Naive B cell (primary cell): ENCODE measurements at places on chromosomes 5 and 9.

GRCh38 chr5:76145945-76146344 is 62.8 kb downstream of the SV2C start:
- DNase-seq, result no peak

DNA sequence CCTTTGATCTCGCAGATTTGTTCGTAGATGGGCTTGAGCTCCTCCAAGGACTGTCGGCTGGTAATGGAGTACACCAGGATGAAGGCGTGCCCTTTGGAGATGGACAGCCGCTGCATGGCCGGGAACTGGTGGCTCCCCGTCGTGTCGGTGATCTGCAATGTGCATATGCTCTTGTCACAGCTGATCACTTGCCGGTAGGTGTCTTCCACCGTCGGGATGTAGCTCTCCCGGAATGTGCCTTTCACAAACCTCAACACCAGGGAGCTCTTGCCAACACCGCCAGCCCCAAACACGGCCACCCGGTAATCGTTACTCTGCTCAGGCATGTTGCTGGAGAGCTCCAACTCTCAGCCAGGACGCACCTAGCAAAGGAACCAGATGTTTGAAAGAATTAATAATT is 29.1 kb downstream of the DIRAS2 start:
- DNase-seq, result no peak

DNA sequence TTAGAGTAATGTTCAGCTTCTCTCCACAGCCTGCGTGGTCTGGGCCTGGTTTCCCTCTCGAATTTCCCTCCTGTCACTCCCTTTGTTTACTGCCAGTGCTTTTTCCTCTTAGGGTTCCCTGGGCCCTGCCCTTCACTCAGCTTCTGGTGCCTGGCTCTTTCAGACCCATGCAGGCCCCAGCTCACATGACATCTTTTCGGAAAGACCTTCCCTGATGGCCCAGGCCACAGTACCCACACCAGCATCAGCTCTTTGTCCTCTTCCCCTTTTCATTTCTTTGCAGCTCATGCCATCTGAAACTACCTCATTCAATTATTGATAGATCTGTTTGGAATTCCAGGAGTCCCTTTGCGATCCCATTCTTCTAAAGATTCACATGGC is 68.1 kb upstream of the ABL1 start:
- no peak for DNase-seq

- DNase-seq, result no peak
Observed at GRCh38 chr5:172858511-172858989, 24.5 kb downstream of the ERGIC1 start.

GRCh38 chr5:14958188-14958587 is 86.6 kb upstream of the ANKH start:
- DNase-seq, result no peak

DNA sequence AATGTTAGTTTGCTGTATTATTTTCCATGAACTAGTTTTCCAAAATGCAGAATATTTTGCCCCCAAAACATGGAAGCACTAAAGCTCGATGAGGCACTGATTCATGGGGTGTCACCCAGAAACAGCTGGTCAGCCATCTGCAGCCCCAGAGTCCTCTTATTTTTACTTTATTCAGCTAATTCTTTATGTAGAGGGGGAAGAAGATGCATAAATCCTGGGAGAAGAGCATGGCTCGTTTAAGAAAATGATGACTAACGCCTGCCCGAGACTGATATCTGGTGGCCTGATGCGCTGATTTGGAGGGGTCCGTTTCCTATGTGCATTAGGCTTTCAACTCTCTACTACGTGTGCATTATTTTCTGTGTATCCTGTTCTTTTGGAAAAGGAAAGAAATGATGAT is 390.3 kb upstream of the MEF2C start:
- DNase-seq, result no peak

DNA sequence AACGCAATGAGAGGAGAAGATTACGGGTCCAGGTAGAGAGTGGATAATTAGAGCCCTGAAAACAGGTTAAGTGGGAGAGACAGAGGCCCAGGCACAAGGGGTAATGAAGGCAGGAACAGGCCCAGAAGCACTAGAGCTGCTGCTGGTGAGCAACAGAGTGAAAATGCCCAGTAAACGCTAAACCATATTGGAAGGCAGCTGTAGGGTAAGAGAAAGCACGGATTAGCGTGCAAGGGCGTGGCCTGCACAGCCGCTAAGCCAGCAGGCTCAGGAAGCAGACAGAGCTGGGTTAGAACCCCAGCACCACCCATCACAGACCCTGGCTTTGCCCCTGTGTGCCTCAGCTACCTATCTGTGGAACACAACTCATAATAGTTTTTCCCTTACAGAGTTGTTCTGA is 93.2 kb downstream of the PAX5 start:
- no peak for DNase-seq

DNA sequence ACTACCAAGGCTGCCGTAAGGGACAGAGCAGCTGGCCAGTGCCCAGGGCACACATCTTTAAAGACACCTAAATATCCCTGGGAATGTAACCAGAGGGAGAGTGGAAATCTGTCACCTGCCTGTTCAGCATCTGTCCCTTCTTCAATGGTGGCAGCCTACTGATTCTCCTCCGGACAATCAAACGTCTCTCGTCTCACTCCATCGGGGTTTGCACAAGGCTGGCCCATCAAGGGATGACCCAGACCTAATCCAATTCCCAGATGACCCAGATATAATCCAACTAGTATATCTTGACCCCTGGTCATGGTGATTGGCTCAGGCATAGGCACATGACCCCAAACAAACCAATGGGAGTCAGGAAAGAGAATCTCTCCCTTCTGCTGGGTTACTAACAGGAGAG is 93.5 kb downstream of the HRH2 start:
- no peak for DNase-seq

DNA sequence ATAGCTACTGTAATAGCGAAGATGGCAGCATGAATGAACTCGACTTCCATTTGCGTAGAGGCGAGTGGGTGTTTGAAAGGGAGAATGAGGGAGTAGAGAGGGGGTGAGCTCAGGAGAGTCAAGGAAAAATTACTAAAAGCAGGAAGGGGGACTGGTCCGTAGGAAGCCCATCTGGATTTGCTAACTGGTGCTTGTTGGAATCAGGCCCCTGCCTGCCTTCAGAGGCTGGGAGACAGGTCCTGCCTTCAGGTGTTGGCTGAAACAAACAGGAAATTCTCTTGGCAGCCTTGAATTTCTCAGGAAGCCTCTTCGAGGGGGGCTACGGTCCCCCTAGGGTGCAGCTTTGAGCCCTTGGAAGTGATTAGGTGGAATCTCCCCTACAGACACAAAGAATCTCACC is 121.7 kb downstream of the OLFM1 start:
- DNase-seq, result no peak

DNA sequence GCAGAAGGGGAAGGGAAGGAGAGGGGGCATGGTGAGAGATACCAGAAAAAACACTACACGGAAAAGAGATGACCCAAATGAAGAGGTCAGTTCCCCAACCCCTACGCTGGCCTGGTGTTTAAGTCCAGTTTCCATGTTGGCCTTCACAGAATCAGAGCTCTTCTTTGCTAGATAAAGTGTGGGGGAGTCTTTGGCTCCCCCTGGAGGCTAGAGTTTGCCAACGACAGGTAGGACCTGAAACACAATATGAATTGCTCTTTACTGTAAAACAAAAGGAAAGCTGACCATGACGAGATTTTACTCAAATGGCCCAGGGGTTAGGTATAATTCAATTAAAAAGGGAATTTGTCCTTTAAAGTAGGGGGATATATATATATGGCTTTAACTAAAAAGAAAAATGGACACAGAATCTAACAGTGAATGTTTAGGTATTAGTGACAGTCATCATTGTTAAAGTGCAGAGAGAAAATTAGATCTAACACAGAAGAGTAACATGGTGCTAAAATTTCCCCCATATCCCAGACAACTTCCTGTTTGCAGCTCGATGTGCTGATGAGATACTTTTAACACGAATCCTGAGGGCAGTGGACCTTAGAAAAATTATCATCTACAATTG is 92.0 kb downstream of the SV2C start:
- DNase-seq, result peak; percentile 27

GRCh38 chr5:82839881-82840280 is 237.3 kb downstream of the TMEM167A start:
- DNase-seq, result no peak

GRCh38 chr5:173035904-173036707 is 20.0 kb upstream of the CREBRF start:
- no peak for DNase-seq

DNA sequence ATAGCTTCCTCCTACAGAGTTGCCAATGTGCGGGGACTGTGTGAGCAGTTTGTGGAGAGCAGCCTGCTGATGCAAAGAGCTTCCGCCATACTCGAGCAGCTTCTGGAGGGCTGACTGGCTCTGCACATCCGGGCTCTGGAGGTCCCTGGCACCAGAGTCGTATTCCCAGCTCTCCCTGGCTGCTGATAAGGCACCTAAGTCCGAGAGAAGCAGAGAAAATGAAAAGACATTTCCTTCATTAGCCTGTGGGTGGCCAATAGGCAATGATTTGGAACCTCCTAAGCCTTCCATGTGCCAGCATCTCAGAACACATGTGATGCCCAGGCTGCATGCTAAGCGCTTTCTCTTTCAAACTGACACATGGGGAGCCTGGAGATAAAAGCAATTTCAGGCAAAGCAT is 94.3 kb downstream of the TSSK1B start:
- no peak for DNase-seq

DNA sequence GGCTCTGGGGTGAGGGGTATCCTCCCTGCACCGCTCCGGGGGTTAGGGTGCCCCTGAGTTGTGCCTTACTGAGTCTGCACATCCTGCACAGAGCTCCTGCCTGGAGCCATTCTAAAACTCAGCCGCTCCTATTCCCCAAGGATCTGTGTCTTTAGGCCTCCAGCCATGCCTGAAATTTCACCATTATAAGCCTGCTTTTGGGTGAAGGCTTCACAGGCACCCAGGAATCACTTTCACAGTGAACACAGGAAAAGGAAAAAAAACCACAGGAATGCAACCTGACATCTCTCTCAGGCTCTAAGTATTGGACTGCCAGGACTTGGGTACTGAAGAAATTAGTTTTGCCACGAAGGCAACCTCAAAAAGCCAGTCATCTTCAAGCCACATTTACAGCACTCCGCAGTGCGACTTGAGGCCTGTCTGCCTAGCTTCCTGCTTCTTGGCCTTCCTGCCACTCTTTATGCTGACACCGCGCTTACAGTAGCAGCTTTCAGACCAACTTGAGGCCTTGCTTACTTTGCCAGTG is 30.9 kb downstream of the GALNT10 start:
- peak; percentile 16 for DNase-seq

DNA sequence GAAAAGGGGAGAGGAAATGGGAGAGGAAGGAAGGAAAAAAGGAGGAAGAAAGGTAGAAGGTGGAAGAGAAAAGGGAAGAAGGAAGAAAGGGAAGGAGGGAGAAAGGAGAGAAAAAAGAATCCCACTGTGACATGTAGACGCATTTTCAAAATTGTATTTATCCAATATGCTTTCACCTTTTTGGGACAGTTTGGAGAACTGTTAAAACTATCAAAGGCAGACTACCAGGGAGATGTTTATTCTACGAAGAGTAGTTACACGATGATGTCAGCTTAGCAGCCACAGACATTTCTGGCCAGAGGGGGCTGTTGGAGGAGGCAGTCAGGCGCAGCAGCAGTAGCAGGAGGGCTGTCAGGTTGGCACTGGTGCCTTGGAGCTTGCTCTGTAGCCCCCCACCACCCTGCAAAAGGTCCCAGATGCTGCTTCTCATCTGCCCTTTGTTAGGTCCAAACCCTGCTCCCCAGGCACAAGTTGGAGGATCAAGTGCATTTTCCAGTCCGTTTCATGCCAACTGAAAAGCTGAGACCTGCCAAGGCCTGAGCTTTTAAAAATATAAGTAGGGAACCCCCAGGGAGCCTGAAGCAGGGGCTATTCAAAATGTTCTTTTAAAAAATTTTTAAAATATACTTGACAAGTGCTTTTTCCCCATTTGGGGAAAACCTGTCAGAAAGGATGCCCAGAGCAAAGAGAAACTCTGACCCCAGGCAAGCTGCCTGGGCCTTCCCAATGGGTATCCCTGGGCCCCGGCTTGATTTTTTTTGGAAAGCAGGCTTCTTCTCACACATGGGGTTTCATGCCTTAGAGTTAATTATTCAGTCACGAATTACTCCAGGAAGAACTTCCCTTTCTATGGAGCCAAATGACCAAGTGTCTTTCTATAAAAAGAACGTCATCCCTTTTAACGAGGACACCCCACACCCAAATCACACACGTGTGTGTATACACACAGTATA is 203.3 kb downstream of the SLIT3 start:
- no peak for DNase-seq

- DNase-seq, result no peak
Observed at GRCh38 chr5:141412854-141413539, at the start of gene PCDHGA10. Gene PCDHGA10 (plus strand): TSS chr5:141412987. CDS start chr5:141413176, 189 bp downstream.

- no peak for DNase-seq
Observed at GRCh38 chr5:888638-889035, 4.0 kb downstream of the BRD9 start.

GRCh38 chr9:123290764-123291163 is 22.4 kb upstream of the STRBP start:
- DNase-seq, result no peak

GRCh38 chr9:136264031-136264430 is 18.4 kb upstream of the QSOX2 start:
- DNase-seq, result no peak

DNA sequence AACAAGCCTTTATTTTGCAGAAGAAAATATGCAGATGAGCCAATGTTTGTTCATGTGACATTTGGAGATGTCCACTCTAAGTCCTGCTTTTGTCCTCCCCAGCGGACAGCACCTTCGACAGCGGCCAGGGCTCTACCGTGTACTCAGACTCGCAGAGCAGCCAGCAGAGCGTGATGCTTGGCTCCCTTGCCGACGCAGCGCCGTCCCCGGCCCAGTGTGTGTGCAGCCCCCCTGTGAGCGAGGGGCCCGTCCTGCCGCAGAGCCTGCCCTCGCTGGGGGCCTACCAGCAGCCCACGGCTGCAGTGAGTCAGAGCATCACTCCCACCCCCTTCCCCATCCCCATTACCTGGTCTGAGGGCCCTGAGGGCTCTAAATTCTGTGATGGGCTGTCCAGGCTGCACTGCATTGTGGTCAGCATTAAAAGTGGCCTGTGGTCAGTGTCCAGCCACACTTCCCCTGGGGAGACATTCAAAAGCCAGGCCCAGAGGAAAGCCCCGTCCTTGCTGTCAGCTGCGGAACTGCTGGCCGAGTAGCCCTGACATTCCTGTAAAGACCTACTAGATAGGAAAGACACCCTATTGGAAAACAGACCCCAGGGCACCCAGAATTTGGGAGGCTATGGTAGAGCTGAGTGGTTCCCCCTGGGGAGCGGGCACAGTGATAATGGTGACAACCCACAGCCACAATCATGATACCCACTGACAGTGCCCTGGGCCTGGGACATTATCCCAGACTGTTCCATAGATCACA is 69.0 kb downstream of the WNK2 start:
- no peak for DNase-seq

DNA sequence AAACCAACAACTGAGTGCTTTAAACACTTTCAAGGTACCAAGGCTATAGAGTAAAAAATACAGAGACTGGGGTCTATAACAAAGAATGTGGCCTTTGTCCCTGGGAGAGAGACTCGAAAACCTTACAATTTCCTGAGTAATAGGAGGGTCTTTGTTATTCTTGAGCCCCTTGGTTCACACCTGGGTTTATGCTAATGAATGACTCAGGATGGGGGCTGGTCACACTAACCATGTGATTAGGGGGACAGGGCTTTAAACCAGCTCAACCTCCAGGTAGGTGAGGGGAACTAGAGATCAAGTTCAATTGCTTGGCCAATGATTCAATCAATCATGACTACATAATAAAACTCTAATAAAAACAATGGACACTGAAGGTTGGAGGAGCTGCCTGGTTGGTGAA is 50.2 kb downstream of the PLPP1 start:
- no peak for DNase-seq
